ENCODE measurements at places on chromosomes 11 and 22.

DNA sequence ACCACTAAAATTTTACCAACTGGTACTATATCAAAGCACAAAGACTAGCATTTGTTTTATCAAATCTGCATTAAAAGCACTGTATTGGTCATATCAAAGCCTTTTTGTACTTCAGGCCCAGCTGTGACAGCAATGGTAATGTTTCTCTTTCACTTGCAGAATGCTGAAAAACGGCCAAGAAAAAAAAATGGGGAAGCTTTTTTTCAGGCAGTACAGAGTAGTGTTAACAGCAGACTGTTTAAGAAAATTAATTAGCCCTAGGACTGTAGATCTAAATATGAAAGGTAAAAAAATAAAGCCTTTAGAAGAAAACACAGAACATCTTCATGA is 33.3 kb downstream of the DENND5A start:
- no peak for DNase-seq

- no peak for DNase-seq
Measured at GRCh38 chr11:65053827-65054508, 4.4 kb downstream of the NAALADL1 start.

- no peak for DNase-seq
Measured at GRCh38 chr11:121472312-121472711, 19.5 kb upstream of the SORL1-AS1 start.

- no peak for DNase-seq
Measured at GRCh38 chr11:14746857-14747395, 103.3 kb downstream of the PDE3B start.

DNA sequence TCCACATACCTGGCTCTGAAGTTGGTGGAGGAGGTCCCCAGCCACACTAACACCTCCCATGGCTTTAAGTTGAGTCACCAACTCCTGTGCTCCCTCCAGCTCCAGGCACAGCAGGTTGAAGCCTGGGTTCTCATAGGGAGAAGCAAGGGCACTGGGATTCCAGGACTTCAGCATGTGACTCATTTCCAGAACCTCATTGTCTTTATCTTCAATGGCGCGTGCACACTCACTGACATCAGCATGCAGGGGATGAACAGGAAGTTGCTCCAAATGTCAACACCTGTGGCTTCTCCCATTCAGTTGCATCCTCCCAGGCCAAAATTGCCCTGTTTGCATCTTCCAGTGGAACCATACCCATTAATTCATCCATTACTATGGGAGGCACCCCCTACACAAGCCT is 5.8 kb upstream of the UBQLNL start:
- no peak for DNase-seq
